ENCODE measurements at places on chromosomes 6 and 20.

DNA sequence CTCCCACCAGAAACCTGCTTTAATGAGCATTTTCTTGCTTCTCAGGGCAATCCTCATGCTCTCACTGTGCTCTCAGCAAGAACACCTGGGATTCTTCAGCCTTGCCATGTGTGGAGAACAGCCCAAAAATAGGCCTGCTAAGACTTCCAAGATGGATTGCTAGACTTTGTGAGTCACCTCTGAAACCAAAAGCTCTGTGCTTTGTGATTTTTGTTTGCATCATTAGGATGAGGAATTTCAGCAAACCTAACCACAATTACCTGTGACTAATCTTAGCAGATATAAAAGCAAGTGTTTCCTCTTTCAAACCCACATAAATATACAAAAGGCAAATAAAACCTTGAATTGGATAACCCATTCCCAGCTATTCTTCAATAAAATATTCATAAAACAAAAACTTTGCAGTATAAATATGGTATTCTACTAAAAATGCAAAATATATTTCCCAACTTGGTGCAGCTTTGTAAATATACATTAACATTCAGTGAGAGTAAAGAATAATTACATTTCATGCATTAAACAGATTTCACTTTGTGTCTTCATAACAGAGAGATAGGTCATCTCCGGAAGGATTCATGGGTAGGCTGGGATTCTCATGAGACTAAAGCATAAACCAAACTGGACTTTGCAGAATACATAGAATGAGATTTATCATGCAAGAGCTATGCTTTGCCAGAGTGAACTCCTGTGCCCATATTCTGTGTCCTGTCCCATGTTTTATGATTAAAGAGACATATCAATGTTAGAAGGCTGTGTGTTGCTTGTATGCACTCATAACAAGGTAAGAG lies 33.5 kb downstream of the TPBG start:
- no peak for DNase-seq

GRCh38 chr6:152271776-152272464 lies 365.2 kb downstream of the SYNE1 start:
- DNase-seq: peak; percentile 75

- DNase-seq: no peak
Measured at GRCh38 chr6:161584051-161584450, 310.2 kb upstream of the AGPAT4 start.

DNA sequence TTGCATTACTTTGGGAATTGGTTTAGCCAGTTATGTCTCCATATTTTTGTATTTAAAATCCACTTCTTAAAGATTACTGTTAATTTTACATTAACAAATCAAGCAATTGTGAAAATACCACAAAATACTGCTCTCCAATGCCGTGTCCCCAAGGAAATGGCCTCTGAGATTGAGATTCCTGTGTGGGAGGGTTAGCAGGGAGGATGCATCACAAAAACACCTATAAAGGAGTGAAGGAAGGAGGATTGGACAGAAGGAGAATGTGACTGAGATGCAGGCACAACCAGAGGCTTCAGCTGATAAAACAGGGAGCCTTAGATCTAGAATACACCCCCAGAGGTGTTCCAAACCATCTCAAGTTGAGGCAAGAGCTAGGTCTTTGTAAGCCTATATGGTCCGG lies 34.2 kb upstream of the NKAIN2 start:
- no peak for DNase-seq

DNA sequence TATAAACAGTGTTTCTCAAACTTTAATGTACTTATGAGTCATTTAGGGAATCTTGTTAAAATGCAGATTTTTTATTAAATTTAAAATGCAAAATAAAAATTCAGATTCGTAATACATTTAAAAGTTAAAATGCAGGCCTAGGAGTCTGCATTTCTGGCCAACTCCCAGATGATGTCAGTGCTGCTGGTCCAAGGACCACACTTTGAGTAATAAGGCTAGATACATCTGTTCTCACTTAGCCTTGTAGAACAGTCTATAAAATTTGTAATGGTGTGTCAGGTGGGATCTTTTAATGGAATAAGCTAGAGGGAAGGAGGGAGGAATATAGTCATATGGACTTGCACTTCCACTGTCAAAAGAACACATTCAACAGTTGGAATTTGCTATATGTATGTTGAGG lies 295.6 kb upstream of the BMP2 start:
- no peak for DNase-seq

- DNase-seq: no peak
Measured at GRCh38 chr6:139426795-139427194, 52.3 kb upstream of the CITED2 start.

- DNase-seq: no peak
Measured at GRCh38 chr6:32847004-32847403, 3.2 kb upstream of the PSMB8 start.

- DNase-seq: no peak
Measured at GRCh38 chr6:43391440-43392031, 22.1 kb upstream of the ZNF318 start.

DNA sequence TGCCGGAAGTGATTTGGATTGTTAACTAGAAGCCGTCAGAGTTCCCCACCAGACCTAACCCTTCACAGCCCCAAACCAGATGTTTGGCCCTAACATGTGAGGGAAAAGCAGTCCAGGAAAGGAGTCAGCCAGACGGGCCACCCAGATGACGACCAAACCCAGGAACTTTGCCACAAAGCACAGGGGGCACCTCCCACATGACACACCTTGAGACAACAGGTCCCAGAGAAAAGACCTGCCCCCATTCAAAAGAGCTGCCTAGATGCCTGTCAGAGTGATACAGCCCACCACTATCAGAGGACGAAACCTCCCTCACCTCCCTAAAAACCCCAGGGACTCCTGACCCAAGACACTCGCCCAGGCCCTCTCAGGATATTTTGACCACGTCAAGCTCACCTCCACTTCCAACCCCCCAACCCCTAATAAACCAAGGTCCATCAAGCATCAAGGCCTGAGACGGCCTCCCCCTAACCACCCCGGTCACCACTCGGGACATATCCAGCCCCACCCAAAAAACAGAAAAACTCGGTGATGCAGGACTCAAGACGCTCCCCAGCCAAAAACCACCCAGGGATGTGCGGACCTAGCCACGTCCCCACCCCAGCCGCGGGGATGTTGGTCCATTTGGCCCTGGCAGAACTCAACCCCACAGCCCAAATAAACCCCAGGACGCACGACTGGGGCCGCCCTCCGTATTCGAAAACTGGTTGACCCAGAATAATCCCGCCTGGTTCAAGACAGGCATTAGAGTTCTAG lies 662 bp downstream of the ZNF343 start:
- DNase-seq: no peak

DNA sequence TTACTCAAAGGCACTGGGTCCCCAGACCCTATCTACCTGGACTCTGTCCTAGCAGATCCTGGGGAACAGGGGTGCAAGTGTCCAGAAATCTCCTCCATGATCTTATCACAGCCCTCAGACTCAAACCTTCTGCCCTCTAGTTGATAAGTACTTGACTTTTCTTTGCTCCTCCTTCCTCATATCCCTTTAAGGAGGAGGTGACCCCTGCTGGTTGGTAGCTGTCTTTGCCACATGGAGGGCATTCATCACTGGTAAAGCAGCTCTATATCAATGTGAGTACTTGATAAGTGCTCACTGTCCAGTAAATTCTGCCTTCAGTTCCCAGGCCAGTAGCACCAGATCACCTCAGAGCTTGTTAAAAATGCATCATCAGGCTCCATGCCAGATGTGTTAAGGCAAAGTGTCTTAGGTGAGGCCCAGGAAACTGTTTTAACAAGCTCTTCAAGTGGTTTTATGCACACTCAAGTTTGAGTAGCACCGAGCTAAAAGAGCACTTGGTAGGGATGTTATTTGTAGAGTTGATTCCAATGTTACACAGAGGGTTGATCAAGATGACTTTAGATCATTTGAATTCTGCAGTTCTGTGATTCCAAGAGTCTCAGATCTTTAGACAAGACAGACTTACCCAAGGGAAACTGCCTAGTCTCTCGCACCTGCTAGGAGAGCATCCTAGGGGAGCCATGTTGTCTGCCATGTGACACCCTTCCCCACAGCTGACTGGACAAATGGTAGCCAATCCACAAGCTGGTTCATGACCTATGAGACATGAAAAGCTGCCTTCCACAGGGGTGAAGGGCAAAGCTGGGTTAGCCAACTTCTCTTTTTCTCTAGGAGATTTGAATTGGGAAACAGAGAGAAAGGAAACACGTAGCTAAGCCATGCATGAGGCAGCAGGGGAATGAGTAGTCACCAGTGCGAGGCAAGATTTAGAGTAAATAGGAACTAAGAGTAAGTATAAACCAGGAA lies 18.6 kb downstream of the TREML2 start:
- peak; percentile 61 for DNase-seq

DNA sequence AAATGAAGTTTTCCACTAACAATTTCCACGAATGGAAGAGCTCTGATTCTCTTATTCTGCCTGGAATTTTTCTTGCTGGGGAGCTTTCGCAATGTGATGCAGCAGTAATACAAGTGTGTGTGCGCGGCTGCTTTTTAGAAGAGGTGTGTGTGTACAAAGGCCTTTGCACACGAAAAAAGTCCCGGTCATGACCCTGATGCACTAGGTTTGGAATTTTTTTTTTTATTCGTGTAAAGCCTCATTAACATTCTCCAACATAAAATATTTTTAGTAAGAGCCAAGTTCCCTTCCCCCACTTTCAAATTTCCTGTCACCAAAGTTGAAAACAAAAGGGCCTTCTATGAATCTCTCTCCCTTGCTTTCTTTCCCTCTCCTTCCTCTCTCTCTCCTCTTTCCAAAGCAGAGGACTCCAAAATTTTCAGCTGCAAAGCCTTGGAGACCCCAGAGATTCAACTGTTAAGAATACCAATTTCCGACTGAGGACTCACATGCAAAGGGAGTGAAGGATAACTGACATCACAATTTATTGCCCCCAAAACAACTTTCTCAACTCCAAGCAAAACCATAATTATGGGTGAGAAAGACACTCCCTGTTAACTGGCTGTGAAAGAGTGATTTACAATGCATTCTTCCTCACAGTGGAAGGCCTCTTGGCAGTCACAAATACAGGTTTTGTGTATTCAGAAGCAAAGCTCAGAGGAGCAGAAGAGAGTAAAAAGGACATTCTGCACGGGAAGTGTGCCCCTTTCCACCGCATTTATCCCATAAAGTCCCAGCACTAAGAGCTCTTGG lies 421.2 kb upstream of the JARID2 start:
- DNase-seq: no peak

GRCh38 chr20:9628589-9628988 lies 114.2 kb downstream of the LAMP5 start:
- no peak for DNase-seq

- DNase-seq: no peak
Measured at GRCh38 chr6:73969971-73970970, 274.3 kb downstream of the CD109 start.

- DNase-seq: no peak
Measured at GRCh38 chr20:17594443-17594842, 24.6 kb downstream of the DSTN start.

- DNase-seq: no peak
Measured at GRCh38 chr20:1907586-1907985, 12.4 kb downstream of the SIRPA start.

DNA sequence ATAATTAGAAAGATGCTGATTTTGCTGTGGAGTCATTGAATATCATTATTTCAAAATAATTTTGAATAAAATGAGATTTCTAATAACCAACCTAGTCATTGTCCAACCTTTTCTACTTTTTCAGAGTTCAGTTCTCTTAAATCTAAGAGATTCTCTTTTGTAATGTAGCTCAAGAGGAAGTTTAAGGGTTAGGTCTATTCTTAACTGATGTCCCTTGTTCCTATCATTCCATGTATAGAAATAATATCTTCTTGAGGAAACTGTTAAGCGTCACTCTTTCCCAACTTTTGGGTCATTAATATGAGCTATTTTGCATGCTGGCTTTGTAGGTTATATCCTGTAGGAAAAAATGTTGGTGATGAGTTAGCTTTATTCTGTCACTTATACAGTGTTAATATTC lies 27.0 kb downstream of the RNF144B start:
- no peak for DNase-seq

DNA sequence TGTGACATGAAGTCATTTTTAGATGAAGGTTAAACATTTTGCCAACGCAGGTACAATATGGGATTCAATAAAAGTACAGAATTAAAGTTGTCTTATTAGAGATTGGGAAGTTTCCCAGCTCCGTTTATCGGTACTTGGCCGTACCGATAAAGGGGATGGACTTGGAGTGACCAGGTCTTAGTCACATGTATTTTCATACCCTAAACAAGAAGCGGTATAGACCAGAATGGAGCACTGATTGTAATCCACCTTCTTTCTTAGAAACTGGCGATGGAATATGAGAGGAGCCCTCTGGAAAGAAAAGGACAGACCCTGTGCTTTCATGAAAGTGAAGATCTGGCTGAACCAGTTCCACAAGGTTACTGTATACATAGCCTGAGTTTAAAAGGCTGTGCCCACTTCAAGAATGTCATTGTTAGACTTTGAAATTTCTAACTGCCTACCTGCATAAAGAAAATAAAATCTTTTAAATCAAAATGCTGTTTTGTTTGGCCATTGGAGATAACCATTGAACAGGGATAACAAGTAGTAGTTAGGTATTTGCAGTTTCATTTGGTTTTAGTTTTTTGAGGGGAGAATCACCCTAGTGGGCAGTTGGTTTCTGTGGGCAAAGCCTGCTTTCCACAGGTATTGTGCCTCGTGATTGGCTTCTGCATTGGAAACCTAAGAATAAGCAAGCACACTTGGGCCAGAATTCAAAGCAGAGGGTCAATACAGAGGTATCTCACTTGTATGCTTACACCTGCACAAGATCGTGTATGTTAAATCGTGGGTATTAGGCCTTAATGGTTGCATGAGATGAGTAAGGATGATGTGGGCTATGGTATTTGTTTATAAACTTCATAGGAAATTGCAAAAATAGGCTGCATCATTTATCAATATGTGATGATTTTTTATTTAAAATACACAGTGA lies 11.2 kb upstream of the ZNFX1 start:
- DNase-seq: no peak

GRCh38 chr6:20724443-20725190 lies 190.4 kb downstream of the CDKAL1 start:
- DNase-seq: no peak

- DNase-seq: no peak
Measured at GRCh38 chr6:166996406-166996805, 2.8 kb upstream of the CEP43 start.

DNA sequence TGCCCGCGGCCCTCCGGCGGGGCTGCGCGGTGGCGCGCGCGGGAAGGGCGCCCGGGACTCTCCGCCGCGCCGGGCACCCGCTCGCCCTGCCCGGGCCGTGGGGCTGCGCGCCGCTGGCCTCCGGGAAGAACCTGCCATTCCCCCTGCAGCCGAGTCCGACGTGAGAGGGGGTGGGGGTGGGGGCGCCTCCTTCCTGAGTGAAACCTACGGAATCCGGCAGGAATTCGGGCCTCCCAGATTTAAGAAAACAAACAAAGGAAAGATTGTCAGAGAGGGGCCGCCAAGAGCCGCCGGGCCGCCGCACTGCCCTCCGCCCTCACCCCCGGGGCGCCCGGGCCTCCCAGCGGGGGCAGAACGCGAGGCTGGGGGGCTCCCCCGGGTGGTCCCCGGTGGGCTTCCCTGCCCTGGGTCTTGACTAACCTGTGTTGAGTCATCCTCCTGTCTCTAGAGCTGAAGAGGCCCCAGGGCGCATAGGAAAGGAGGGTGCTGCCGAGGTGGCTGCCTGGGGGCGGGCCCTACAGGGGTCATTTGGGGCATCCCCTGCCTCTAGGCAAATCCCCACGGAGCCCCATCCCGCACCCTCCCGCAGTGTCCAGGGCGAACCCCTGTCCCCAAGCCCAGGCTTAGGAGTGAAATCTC lies 42.2 kb upstream of the FOXP4 start:
- DNase-seq: no peak

Measured in right atrium auricular region (tissue), 2 donors.